Gastrocnemius medialis (tissue), 4 donors: ENCODE measurements at places on chromosomes 4 and X.

- DNase-seq = no peak
These were observed 141.4 kb downstream of the PTTG2 start for GRCh38 chr4:38101563-38101962.

DNA sequence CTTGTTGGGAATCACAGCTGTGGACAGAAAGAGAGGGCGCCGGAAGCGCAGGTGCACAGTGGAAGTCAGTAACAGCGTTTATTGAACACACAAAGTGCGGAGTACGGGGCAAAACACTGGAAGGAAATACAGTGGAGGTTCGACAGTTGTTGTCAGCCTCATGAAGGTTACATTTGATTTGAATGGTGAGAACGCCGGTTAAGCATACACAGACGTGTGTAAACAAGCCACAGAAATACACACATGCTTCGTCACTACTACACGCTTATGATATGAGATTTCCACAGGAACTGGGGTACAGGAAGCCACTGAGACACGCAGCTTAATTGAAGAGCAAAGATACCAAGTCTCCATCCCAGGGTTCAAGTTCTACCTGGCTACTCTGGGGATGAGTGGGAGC, 12.0 kb downstream of the CCKAR start:
- no peak for DNase-seq

GRCh38 chrX:46737041-46737440, 21.9 kb downstream of the SLC9A7 start:
- no peak for DNase-seq

DNA sequence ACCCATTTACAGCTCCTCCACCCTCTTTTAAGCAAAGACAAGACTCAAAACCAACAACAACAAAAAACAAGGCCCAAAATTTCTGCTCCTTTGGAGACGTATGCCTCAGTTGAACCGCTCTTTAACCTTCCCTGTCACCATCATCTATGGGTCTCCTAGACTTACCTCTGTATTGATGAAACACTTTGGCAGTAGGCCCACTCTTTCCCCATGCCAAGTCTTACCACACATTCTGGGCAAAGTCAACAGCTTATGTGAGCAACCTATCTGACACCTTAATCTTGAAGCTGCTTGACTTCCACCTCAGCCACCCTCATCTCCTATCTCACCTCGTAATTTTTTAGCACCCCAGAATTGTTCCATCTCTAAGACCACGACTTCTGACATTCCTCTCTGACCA, 99.7 kb upstream of the CXorf66 start:
- no peak for DNase-seq

- peak; percentile 15 for DNase-seq
These were observed 55.0 kb upstream of the BMP2K start for GRCh38 chr4:78720994-78721677.

GRCh38 chr4:136392576-136392975, 1139.7 kb downstream of the PCDH18 start:
- DNase-seq = no peak

- DNase-seq = no peak
These were observed 190.1 kb upstream of the ITM2A start for GRCh38 chrX:79557212-79557611.

DNA sequence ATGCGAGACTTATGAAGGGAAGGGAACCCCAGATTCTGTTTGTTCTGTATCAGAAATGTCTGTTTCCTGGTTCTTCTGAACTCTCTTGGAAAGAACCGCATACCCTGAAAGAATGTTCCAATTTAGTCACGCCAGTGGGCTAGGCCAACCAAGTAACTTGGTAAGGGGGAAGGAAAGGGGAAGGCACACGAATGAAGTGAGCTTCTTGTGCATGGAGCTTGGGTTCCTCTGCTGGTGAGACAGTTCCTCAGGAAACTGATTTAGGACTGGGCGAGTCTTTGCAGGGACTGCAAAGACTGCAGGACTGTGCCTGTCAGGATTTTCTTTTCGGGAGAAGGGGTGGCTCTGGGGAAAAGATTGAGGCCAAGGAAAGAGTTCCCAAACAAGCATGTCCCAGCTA, 35.6 kb downstream of the FRMPD3 start:
- DNase-seq = no peak

DNA sequence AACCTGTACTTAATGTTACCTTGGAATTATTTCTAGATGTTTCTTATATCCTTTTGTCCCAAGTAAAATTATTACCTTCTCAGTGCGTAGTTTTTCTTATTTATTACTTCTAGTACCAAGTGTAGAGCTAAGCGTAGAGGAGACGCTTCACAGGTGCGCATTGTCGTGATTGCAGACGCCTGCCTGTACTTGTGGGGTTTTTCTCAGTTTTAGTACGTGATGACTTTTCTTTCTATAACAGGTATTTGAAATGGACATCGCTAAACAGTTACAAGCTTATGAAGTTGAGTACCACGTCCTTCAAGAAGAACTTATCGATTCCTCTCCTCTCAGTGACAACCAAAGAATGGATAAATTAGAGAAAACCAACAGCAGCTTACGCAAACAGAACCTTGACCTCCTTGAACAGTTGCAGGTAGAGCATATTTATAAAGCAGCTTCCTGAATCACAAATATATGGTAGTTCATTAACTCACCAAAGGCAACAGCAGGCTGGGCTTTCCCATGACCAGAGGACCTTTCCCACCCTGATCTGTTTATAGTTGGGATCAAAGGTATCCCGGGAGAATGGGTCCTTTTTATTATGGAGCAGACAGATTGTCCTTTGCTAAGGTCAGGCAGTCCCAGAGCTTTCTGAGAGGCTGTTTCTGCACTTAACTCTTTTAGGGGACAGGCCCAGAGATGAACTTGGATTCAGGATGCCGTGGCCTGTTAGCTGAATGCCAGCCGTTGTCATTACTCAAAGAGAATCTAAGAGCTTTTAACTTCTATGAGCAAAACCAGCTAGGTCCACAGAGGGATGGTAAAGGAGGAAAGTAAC, 172.9 kb downstream of the PTTG2 start:
- no peak for DNase-seq

DNA sequence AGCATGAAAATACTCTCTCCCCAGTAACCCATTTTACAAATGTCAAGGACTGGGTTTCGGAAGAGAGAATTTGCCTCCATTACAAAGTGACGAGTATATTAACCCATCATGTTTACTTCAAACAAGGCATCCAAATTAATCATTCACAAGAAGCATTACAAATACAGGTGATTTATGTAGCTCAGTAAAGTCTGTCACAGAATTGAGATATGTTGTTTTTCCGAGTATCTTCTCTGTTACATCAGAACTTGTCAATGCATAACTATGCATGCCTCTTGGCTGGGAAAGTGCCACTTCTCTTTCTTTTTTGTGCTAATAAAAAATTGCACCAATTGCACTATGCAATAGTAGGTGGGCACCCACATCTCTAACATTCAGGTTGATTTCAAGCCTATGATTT, 158.2 kb downstream of the AREG start:
- no peak for DNase-seq

DNA sequence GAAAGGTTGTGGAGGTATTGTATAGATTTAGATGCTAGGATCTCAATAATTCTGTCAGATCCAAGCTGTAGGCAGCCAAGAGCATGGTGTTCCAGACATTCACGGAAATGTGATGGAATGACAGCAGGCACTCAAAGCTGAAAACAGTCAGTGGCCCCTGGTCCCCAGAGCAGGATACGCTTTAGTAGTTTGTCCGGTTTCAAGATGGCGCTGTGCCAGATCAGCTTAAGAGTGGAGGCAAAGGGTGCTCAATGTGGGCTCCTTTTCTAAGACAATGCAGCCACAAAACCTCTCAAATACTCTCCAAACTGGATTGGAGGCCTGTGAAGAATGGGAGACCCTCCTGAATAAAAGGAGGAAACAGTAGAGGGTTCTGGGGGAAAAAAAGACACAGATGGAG, 291.2 kb upstream of the HS3ST1 start:
- no peak for DNase-seq

- peak; percentile 28 for DNase-seq
These were observed at the start of gene VSIG4 for GRCh38 chrX:66039944-66040343. TSS of gene VSIG4 (minus strand) at chrX:66040080. CDS start at chrX:66039998, 82 bp downstream.

DNA sequence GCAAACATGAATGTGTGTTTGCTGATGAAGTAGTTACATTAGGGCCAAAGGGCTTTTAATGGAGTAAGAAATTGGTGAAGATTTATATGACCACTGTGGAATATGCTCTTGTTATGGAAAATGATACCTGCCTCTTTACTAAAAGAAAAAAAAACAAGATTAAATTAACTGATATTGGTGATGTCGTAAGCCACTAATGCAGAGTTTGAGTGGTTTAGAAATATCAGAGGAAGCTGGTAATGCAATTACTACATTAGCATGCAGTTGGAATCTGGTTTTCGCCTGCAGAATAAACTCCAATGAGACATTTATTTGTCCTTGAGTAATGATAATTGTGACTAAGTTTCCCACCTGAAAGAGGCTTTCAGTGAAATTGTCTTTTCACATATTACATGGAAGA, 597.9 kb downstream of the GALNTL6 start:
- DNase-seq = no peak

DNA sequence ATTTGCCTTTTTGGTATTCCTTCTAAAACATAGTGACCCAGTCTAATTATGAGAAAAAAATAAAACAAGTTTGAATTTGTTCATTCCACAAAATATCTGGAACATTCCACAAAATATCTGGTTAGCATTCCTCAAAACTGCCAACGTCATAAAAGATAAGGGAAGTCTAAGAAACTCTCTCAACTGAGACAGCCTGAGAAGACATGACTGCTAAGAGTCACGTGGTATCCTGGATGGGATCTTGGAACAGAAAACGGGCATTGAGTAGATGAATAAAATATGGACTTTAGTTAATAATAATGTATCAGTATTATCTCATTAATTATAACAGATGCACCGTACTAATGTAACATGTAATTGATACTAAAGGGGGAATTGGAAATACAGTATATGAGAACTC, 280.9 kb downstream of the ARAP2 start:
- DNase-seq = no peak

DNA sequence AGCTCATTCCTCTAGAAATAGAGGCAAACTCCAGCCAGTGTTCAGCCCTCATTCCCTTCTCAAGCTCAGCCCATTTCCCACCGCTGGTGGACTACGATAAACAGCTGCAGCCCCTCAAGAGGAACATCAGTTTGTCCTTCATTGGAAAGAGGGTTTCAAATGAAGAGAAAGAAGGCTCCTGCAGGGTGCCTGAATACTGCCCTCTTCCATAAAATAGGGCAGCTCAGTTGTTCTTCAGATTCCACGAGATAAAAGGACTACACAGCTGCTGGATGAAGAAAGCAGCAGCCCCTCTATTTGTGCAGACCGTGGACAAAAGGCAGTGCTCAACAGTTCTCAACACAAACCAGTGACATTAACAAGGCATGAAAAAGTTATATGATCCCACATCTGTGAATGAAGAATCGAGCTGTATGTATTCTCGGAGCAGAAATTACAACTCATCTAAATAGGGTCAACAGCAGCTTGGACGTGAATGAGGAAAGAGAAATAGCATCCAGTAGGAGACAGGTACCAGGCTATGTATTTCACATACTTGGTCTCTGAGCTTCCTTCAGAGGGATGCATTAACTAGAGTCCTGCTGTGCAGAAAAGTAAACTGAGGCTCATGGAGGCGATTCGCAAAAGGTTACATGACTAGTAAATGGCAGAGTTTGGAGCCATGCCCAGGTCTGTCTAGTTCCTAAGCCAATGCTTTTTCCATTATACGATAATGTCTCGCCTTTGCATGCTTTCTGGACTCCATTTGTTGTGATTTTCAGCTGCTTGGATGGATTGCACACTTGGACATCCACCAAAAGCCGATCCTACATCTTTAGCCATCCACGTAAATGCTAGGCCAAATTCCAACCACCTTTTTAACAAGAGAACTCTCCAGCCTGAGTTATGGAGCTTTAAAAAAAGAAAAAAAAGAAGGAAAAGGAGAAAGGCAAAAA, 301.2 kb upstream of the PPARGC1A start:
- DNase-seq = no peak

GRCh38 chr4:5204781-5205180, 153.5 kb downstream of the STK32B start:
- DNase-seq = peak; percentile 46

- DNase-seq = no peak
These were observed 131.6 kb upstream of the GRID2 start for GRCh38 chr4:92172203-92172602.

- no peak for DNase-seq
These were observed 46.0 kb upstream of the SFRP2 start for GRCh38 chr4:153834901-153835300.

- no peak for DNase-seq
These were observed 11.2 kb downstream of the CDKN2AIP start for GRCh38 chr4:183455431-183456195.

- no peak for DNase-seq
These were observed 134.3 kb upstream of the AP1S2 start for GRCh38 chrX:15988661-15989603.

DNA sequence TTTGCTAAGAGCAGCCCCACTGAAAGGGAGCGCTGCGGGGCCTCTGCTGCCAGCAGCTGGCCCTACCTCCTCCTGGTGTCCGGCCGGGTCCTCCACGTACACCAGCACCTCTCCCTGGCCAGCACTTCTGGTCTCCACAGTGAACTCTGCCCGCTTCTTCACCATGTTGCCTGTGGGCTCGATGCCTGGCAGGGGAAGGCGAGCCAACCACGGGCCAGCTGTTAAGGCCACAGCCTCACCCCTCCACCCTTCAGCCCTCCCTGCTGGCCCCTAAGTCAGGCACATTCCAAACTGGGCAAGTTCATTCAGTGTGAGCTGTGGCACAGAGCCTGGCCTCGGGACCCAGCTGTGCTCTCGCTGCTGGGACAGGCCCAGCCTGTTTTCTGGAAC, 7.8 kb downstream of the FLNA start:
- DNase-seq = no peak

GRCh38 chr4:47471591-47471990, 8.1 kb upstream of the COMMD8 start:
- no peak for DNase-seq

DNA sequence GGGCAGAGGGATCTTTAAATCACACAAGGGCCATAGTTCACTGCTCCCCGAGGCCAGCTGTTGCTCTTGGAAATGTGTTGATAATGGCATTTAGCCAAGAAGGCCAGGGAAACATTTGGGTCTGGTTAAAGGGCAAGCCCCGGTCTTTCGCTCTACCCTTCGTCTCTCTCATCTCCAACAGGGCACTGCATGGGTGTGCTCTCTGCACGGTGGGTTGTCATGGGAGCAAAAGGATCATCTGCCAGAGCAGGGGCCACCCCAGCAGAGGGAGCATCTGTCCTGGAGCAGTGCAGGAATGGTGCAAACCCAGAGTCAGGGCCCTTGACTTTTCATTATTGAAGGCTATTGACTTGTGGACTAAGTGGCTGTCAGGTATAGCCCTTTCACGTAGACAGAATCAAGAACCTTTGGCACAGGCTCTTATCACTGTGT, 22.7 kb upstream of the PGRMC2 start:
- DNase-seq = no peak

DNA sequence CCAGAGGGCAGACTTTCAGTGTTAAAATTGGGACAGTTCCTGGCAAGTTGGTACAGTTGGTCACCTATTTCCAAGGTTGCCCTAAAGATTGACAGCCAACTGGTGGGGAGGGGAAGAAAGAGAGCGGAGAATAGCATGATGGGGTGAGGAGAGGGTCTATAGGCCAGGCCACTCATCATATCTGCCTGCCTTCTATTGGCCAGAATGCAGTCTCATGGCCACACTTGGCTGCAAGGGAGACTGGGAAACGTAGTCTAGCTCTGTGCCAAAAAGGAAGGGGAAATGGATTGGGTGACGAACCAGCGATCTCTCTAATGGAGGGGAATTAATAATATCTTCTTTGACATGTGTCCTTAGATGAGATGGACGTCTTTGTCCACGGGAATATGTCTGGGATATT, 197.4 kb upstream of the ATP6AP2 start:
- no peak for DNase-seq
